Caco-2 (cell line): ENCODE measurements at places on chromosomes 4 and X. TPM values are rescaled to one million over a fixed set of nuclear protein-coding genes. Genes with fewer than 3 reads are reported as not detected.

GRCh38 chr4:71290476-71290875 is 48.3 kb upstream of the SLC4A4 start:
- H3K27ac ChIP-seq: no peak overlapping the region
- no peaks in the 10 kb centered on the region for H3K36me3 ChIP-seq
- no peaks in the 10 kb centered on the region for H3K4me1 ChIP-seq
- no peaks in the 10 kb centered on the region for H3K27me3 ChIP-seq
- no peak overlapping the region for H3K4me3 ChIP-seq

DNA sequence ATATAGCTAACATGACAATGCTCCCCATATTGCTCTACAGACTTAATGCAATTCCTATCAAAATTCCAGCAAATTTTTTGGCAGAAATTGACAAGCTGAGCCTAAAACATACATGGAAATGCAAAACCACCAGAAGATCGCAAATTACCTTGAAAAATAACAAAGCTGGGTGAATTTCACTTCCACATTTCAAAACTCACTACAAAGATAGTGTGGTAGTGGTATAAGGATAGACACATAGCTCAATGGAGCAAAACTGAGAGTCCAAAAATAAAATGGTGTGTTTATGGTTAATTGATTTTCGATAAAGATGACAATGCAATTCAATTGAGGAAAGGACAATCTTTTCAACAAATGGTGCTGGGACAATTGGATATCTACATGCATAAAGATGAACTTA is 65.8 kb downstream of the SLC9A7 start:
- H3K4me1 ChIP-seq: no peaks in the 10 kb centered on the region
- no peak overlapping the region for H3K27ac ChIP-seq
- no peaks in the 10 kb centered on the region for H3K36me3 ChIP-seq

FBXO8 gene
- total RNA-seq: 13.5 and 15.0 TPM in 2 replicates

DNA sequence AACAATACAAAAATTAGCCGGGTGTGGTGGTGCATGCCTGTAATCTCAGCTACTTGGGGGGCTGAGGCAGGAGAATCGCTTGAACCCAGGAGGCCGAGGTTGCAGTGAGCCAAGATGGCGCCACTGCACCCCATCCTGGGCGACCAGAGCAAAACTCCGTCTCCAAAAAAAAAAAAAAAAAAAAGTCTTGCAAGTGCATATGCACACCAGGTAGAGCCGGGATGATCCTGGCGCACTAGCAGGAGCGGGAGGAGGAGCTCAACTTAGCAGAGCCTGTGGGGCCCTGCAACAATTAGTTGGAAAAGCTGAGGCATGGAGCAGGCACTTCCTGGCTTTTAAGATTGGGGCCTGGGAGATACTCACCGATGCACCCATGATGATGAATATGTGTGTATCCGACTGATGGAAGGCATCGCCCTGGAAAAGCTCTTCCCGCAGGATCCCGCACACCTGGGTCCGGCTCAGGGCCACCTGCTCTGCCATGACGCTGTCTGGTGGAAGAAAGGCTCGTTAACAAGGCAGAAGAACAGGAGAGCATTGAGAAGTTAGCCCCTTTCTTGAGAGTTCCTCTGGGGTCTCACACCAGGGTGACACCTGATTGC is 872 bp downstream of the G6PD start:
- no peak for DNase-seq
- H3K27me3 ChIP-seq: no peaks in the 10 kb centered on the region
- peaks cover 15% of the 10 kb centered on the region for H3K4me1 ChIP-seq
- no peak overlapping the region for H3K27ac ChIP-seq

- no peaks in the 10 kb centered on the region for H3K36me3 ChIP-seq
- H3K27ac ChIP-seq: peak overlapping the region; percentile 84
- no peak for DNase-seq
- no peak overlapping the region for H3K4me3 ChIP-seq
Measured at GRCh38 chr4:143359644-143360193, 23.0 kb downstream of the GAB1 start.

GRCh38 chrX:78357342-78358055 is 30.1 kb upstream of the CYSLTR1 start:
- H3K36me3 ChIP-seq: no peaks in the 10 kb centered on the region
- no peak overlapping the region for H3K4me3 ChIP-seq
- no peak for DNase-seq
- H3K27me3 ChIP-seq: no peaks in the 10 kb centered on the region

DNA sequence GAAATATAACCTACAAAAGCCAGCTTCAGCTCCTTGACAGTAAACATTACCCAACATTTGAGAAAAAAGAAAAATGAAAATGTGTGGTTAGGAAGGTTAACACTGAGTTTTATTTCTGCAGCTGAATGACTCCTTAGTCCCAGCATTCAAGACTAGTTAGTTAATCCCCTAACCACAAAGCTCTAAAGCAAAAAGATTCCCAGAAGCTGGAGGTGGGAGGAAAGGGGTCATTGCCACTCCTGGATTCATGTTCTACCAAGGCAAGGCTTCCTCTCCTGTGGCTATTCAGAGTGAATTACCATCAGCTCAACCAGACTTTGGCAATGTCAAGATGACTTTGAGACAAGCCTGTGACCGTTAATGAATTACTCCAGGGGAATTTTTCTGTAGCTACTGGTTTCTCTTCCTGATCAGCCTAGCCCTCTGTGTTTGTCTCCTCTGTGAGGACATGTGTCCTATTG is 63.6 kb downstream of the HADH start:
- no peak for DNase-seq
- H3K27ac ChIP-seq: no peak overlapping the region

GRCh38 chr4:66216252-66216651 is 546.0 kb upstream of the EPHA5 start:
- H3K4me3 ChIP-seq: no peak overlapping the region
- no peaks in the 10 kb centered on the region for H3K4me1 ChIP-seq
- no peak for DNase-seq
- H3K27me3 ChIP-seq: no peaks in the 10 kb centered on the region

SUPT20HL2 gene
- total RNA-seq: not detected in 2 replicates

- H3K36me3 ChIP-seq: no peaks in the 10 kb centered on the region
- no peak overlapping the region for H3K27ac ChIP-seq
- H3K4me1 ChIP-seq: no peaks in the 10 kb centered on the region
- no peaks in the 10 kb centered on the region for H3K27me3 ChIP-seq
- DNase-seq: no peak
Measured at GRCh38 chrX:39301036-39301435, 499.8 kb downstream of the MID1IP1 start.

DNA sequence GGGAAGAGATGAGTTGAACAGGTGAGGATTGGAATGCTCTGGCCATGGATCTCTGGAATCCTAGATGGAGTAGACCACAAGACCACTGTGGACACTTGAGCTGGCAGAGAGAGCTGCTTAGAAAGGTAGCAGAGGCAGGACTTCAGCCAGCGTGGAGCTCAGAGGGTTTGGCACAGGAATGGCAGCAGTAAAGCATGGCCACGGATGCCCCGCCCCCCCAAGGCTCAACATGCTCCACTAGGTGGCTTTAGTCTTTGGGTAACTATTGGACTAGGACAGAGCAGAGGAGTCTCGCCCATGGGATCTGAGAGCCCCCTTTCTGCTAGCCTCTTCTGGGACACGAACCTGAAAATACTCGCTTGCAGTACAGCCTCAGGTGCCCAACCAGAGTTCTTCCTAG is 150.1 kb upstream of the NEIL3 start:
- no peak overlapping the region for H3K27ac ChIP-seq
- no peaks in the 10 kb centered on the region for H3K36me3 ChIP-seq
- no peaks in the 10 kb centered on the region for H3K4me1 ChIP-seq
- no peaks in the 10 kb centered on the region for H3K27me3 ChIP-seq
- H3K4me3 ChIP-seq: no peak overlapping the region

RPA4 gene
- total RNA-seq: 0.39 and 0.75 TPM in 2 replicates

GRCh38 chrX:23127586-23127985 is 127.8 kb downstream of the DDX53 start:
- no peak overlapping the region for H3K4me3 ChIP-seq
- H3K4me1 ChIP-seq: no peaks in the 10 kb centered on the region
- H3K36me3 ChIP-seq: no peaks in the 10 kb centered on the region

ZNF275 gene
- total RNA-seq: 5.2 and 5.6 TPM in 2 replicates

DNA sequence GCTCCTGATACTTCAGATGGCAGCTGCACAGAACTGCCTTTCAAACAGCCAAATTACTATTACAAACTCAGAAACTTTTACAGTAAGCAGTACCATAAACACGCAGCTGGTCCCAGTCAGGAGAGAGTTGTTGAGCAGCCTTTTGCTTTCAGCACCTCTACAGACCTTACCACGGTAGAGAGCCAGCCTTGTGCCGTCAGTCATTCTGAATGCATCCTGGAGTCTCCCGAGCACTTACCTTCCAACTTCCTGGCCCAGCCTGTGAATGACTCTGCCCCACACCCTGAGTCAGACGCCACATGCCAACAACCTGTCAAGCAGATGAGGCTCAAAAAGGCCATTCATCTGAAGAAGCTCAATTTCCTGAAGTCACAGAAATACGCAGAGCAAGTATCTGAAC is 12.4 kb downstream of the ZBTB49 start:
- no peaks in the 10 kb centered on the region for H3K27me3 ChIP-seq
- H3K4me1 ChIP-seq: no peaks in the 10 kb centered on the region
- H3K4me3 ChIP-seq: no peak overlapping the region
- H3K27ac ChIP-seq: no peak overlapping the region
- DNase-seq: no peak
- H3K36me3 ChIP-seq: no peaks in the 10 kb centered on the region; the same call in 1 of the 2 replicates

PRICKLE3 gene
- total RNA-seq: 8.4 and 10.9 TPM in 2 replicates

GRCh38 chrX:38060331-38060878 is 54.1 kb downstream of the SYTL5 start:
- no peaks in the 10 kb centered on the region for H3K27me3 ChIP-seq
- DNase-seq: no peak
- peaks cover 10% of the 10 kb centered on the region; the same call in 1 of the 2 replicates for H3K4me1 ChIP-seq

TMEM150C gene
- total RNA-seq: 5.0 and 5.7 TPM in 2 replicates

- H3K4me1 ChIP-seq: no peaks in the 10 kb centered on the region
- H3K27ac ChIP-seq: no peak overlapping the region
- no peaks in the 10 kb centered on the region for H3K27me3 ChIP-seq
Measured at GRCh38 chrX:30618160-30618765, 35.0 kb upstream of the GK start.

COL4A5 gene
- 48.1 and 49.8 TPM in 2 replicates for total RNA-seq

DNA sequence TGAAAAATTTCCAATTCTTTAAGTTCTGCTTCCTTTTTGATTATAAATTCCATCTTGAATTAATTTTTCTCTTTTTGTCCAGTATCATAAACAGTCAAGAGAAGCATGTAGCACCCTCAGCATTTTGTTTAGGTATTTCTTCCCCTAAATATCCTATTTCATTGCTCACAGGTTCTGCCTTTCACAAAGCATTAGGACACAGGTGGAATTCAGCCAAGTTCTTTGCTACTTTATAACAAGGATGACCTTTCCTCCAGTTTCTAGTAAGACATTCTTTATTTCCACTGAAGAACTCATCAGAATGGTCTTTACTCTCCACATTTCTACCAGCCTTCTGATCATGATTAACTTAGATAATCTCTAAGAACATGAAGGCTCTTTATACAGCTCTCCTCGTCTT is 7.4 kb downstream of the SLC9B1 start:
- DNase-seq: no peak
- H3K36me3 ChIP-seq: no peaks in the 10 kb centered on the region
- H3K27me3 ChIP-seq: no peaks in the 10 kb centered on the region
- H3K4me3 ChIP-seq: no peak overlapping the region

DNA sequence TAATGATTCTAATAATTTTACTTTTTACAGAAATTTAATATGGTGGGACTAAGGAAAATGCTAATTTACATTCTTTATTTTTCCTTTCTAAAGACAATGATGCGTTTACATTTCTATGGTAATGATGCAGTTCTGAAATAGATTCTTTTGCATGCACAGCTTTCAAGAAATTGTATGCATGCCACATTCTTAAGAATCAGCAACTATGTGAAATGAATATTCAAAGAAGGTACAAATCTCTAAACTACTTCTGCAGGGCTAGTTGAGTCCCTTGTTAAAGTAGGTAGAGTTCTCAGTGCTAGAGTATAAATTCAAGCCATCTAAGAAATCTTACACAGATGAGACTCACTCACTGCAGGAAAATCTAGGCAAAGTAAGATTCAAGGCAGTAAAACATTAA is 24.5 kb upstream of the GRID2 start:
- no peak overlapping the region for H3K27ac ChIP-seq
- H3K27me3 ChIP-seq: no peaks in the 10 kb centered on the region
- no peak overlapping the region for H3K4me3 ChIP-seq
- no peaks in the 10 kb centered on the region for H3K4me1 ChIP-seq
- H3K36me3 ChIP-seq: no peaks in the 10 kb centered on the region
- no peak for DNase-seq

GRCh38 chr4:46994007-46994405 is 625 bp upstream of the GABRA4 start:
- DNase-seq: no peak
- peak overlapping the region; percentile 48 for H3K4me3 ChIP-seq
- H3K4me1 ChIP-seq: no peaks in the 10 kb centered on the region; the same call in 1 of the 2 replicates
- H3K27ac ChIP-seq: no peak overlapping the region
- H3K27me3 ChIP-seq: no peaks in the 10 kb centered on the region

GRCh38 chr4:153790962-153791551 is 2.2 kb upstream of the SFRP2 start:
- H3K36me3 ChIP-seq: no peaks in the 10 kb centered on the region
- H3K27me3 ChIP-seq: no peaks in the 10 kb centered on the region
- H3K4me1 ChIP-seq: peaks cover 17% of the 10 kb centered on the region
- H3K27ac ChIP-seq: no peak overlapping the region
- no peak overlapping the region for H3K4me3 ChIP-seq

- H3K27ac ChIP-seq: no peak overlapping the region
- DNase-seq: no peak
- H3K4me1 ChIP-seq: no peaks in the 10 kb centered on the region
- H3K36me3 ChIP-seq: no peaks in the 10 kb centered on the region
Measured at GRCh38 chr4:118012142-118012541, 22.1 kb upstream of the NDST3 start.

DNA sequence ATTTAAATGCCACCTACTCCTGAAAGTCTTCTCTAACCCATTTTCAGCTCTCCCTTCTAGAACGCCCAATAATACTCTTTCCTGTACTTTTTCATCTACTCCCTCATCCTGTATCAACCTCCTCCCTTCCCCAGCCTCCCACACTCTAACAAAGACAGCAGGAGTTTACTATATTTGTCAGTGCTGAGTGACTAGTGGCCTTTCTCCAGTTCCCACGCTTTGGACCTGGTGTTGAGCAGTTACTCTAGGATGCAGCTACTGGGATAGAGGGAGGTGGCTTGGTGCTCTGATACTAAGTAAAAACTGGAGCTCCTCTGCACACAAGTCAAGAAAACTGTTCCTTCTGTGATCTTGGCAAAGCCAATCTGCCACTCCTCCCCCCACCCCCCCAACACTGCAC is 36.1 kb upstream of the KLHL13 start:
- H3K27me3 ChIP-seq: no peaks in the 10 kb centered on the region
- H3K4me3 ChIP-seq: no peak overlapping the region
- H3K27ac ChIP-seq: no peak overlapping the region
- H3K4me1 ChIP-seq: peaks cover 19% of the 10 kb centered on the region
- no peaks in the 10 kb centered on the region for H3K36me3 ChIP-seq
- no peak for DNase-seq

ARR3 gene
- not detected in 2 replicates for total RNA-seq

DNA sequence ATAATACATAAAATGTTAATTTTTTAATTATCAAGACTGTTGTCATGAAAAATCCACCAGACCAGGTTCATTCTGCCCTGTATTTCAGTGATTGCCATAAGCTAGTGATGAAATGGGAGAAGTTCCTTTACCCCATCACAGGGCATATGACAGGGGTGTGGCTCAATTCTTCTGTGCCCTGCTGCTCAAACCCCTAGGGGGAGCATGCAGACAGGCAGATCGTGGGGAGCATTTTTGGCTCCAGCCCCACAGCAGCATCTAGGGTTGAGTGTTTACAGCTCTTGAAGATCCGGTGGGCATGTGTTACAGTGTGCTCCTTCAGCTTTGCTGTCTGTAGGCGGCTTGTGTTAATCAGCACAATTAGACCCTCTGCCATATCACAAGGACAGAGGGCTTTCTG is 700.7 kb downstream of the PCDH18 start:
- no peaks in the 10 kb centered on the region for H3K27me3 ChIP-seq
- no peak for DNase-seq
- no peaks in the 10 kb centered on the region for H3K36me3 ChIP-seq
